ENCODE measurements at places on chromosomes 11 and 22.
A peak's percentile ranks its signal among the peaks of the same experiment; 100 is the strongest.

- no peak for DNase-seq
These were observed 533.1 kb downstream of the ETS1 start for GRCh38 chr11:128053981-128054931.

GRCh38 chr22:41222846-41223507, 17.8 kb downstream of the CHADL start:
- no peak for DNase-seq

DNA sequence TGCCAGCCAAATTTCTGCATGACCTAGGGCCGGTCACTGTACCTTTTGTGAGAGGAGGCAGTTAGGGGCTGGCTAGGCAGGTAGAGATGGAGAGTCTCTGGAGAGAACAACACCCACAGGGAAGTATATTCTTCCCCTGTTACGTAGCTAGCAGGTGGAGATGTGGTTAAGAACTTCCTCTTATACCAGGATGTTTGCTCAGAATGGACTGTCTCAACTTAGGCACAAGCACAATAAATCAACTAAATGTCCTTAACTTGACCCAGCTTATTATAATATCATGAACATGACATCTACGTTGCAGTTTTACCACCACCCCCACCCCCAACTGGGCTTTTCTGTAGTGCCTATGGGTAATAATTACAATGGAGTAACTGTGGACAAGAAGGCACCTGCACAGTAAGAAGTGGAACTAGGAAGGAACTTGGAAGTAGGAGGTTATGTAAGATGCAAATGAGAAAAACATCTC, 60.7 kb upstream of the MPEG1 start:
- DNase-seq: no peak

GRCh38 chr22:39748877-39749276, 144.7 kb downstream of the ENTHD1 start:
- DNase-seq: no peak

DNA sequence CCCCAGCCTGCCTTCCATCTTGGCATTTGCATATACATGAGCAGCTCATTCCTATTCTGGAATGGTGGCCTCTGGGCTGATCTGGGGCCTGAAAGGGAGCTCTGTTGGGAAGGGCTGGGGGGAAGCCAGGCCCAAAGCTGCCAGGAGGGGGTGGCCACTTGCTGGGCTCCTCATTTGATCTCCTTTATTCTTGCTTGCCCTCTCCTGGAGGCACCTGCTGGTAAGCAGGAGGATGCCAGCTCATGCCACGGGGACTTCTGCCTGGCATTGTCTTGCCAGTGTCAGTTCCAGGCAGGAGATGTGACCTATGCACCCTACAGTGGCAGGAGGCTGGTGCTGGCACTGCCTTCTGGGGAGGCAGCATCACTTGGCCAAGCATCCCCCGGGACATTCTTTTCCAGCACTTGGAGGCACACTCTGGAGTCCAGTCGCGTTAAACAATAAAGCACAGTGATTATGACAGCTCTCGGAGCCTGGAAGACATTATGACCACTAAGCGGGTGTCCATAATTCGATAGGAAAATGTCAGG, 128.3 kb downstream of the NTM start:
- no peak for DNase-seq

- no peak for DNase-seq
These were observed 41.3 kb downstream of the NARS2 start for GRCh38 chr11:78533399-78533798.

GRCh38 chr11:44747316-44747715, 20.6 kb downstream of the TSPAN18 start:
- DNase-seq: no peak

- no peak for DNase-seq
These were observed 900.7 kb downstream of the JRKL start for GRCh38 chr11:97290464-97291041.

DNA sequence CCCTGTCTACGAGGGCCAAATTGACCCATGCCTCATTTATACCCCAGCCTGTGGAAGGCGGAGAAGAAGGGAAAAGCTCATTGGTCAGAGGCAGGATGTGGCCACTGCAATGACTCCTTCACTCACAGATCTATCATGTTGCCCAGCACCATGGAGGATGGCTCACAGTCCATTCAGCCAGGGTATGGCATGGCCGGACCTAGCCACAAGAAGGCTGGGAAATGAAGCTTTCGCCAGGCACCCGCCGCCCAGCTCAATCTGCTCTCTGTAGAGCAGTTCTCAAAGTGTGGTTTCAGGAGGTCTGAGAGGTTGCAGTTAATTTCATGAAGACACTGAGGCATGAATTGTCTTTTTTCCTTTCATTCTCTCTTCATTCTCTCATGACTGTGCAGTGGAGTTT, 40.6 kb upstream of the LINC01488 start:
- no peak for DNase-seq

- no peak for DNase-seq
These were observed 673.3 kb downstream of the NTM start for GRCh38 chr11:132043714-132044113.

- DNase-seq: no peak
These were observed 8.2 kb downstream of the C11orf24 start for GRCh38 chr11:68263444-68264035.

GRCh38 chr11:47270331-47271271, 668 bp downstream of the MADD start:
- no peak for DNase-seq

DNA sequence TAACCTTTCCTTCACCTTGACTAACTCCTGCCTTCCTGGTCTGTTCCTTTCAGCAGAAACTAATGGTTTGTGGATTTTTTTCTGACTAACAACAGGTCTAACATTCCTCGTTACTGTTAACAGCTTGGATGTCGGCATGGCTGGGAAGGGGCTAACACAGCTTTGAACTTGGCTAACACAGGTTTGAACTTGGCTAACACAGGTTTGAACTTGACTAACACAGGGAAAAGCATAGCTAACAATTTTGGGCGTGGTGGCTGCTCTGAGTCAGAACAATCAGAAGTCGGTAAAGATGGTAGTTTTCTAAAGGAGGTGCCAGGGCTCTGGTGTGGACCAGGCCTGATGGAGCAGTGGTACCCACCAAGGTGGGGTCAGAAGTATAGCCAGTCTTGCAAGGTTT, 16.1 kb downstream of the MIAT start:
- no peak for DNase-seq

GRCh38 chr11:8095806-8096522, 15.0 kb downstream of the TUB start:
- DNase-seq: no peak

DNA sequence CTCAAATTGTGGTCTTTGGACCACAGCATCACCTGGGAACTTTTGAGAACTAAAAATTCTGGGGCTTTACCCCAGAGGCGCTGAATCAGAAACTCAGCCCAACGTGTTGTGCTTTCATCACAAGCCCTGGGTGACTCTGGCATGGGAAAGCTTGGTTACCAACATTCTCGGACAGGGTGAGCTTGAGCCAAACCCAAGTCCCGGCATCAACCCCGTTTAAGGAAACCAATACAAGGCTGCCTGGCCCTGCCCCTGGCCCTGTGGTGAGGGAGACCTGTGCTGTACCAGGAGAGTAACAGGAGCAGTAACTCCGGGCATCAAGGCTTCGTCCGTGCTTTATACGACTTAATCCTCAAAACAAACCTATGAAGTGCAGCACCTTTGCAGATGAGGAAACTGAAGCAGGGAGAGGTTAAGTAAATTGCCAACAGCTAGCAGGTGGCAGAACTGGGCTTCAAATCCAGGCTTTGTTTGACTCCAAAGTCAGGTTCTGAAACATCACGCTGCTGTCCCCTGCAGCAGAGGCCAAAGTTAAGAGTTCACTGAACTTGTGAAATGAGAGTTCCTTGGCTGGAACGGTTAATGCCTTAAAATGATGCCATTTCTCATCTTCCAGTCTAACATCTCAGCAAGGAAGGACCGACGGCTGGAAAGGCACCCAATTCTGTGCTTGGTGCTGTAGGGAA, 64.1 kb upstream of the BID start:
- DNase-seq: no peak

- DNase-seq: no peak
These were observed 13.2 kb upstream of the ADA2 start for GRCh38 chr22:17232406-17232805.

- peak; percentile 32 for DNase-seq
These were observed 49.0 kb upstream of the AMPD3 start for GRCh38 chr11:10405865-10406592.

GRCh38 chr11:73760679-73761402, at the start of gene RAB6A:
TSS of gene RAB6A (minus strand) at chr11:73761074. CDS start at chr11:73760635, 439 bp downstream.
- peak; percentile 96 for DNase-seq

GRCh38 chr22:28927630-28928029, 44.3 kb downstream of the ZNRF3 start:
- DNase-seq: no peak

DNA sequence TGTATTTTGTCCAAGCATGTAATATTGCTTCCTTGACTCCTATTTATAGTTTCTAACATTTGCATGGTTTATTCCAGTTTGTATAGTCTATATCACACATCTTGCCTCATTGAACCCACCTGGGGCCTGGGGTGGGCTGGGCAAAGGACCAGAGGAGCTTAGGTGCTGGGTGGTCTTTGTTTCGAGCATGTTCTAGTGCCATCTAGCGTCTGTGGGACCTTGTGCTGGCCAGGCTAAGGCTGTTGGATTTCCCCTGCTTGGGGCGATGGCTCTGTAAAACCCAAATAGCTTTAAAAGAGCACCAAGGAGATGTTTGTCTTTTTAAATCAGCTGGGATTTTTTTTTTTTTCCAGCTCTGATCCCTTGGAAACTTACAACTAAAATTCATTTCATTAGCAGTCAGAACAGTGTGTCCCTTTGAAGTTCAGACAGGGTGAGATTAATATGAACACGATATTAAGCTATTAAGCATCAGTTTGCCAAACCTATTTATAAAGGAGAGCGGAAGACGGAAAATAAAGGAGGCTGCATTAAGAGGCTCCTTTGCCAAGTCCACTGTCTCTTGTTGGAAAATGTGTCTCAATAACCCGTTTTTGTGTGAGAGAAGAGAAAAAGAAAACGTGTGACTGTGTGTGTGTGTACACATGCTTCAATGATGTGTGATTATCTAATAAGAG, 157.4 kb downstream of the COMMD9 start:
- DNase-seq: no peak

DNA sequence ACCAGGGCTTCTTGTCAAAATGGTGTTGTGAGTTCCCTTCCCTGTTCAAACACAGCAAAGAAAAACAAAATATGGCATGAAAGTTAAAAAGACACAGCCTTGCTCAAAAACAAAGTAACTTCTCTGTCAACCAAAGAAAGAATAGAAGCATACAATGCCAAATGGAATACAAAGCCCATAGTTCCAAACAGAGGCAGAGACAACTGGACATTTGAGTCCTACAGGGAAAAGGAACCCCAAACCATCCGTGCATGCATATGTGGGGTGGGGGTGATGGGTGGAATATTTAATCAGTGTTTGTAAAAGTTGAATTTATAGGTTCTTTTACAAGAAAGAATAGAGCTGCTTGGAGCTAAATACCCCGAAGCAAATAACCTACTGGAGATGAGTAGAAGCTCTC, 218.7 kb downstream of the FAM76B start:
- DNase-seq: no peak

GRCh38 chr11:109728056-109728455, 306.1 kb downstream of the C11orf87 start:
- DNase-seq: no peak

DNA sequence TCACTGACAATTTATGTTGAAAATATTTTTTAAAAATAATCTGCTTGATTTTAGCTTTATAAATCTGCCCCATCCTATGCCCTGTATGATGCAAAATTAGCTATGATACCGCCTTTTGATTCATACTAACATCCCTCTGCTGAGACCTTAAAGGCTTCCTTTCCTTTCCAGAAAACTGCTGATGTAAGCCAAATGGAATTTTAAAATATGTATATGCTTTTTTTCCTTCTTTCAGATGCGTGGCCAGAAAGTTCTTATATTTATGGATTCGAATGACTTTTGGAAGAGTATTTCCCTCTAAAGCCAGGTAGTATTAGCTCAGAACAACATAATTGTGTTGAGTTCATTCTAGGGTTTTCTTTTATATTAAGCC, 34.5 kb downstream of the SFI1 start:
- DNase-seq: no peak

DNA sequence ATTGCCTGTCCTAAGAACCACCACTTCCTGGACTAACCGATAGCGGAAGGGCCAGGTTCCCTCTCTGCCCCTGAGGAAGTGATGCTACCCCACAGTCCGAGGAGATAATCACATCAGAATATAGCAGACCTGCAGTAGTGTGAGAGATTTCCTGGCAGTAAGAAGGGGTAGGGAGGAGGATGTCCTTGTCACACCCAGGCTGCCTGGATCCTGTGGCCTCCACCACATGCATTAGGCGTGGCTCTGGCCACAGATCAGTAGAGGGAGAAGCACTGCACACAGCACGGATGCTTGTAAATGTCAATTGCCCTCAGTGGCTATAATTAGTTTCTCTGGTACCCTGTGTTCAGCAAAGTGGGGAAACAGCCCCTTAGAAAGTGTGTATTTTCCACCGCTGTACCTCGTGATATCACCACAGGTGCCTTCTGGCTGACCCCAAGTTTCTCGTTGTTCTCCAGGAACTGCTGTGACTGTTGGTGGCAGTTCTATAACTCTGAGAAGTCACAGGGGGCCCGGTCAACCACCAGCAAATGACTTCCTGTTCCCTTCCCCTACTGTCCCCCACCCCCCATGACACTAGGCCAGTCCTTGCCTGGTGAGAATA, 61.8 kb downstream of the UBASH3B start:
- DNase-seq: no peak

DNA sequence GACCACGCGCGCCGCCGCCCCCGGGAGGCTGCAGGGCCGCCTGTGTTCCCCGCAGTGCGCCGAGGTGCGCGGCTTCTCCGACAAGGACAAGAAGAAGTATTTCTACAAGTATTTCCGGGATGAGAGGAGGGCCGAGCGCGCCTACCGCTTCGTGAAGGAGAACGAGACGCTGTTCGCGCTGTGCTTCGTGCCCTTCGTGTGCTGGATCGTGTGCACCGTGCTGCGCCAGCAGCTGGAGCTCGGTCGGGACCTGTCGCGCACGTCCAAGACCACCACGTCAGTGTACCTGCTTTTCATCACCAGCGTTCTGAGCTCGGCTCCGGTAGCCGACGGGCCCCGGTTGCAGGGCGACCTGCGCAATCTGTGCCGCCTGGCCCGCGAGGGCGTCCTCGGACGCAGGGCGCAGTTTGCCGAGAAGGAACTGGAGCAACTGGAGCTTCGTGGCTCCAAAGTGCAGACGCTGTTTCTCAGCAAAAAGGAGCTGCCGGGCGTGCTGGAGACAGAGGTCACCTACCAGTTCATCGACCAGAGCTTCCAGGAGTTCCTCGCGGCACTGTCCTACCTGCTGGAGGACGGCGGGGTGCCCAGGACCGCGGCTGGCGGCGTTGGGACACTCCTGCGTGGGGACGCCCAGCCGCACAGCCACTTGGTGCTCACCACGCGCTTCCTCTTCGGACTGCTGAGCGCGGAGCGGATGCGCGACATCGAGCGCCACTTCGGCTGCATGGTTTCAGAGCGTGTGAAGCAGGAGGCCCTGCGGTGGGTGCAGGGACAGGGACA, 2.7 kb downstream of the NLRP6 start:
- DNase-seq: no peak

DNA sequence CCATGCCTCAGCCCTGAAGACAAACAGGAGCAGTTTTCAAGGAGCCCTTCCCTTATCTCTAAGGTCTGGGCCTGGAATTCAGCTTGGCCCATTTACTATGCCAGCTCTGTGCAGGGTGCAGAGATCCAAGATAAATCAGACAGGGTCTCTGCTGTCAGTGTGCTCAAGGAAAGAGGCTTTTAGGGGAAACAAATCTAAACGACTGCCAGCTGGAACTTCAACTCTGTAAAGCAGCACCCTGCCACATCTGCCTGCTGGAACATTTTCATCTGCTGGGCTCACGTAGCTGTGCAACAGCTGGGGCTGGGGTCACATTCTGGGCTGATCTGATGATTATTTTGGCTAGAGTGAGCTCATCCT, 19.8 kb upstream of the EHF start:
- DNase-seq: no peak

Data from stimulated activated CD4-positive, alpha-beta T cell treated with anti-CD3 and anti-CD28 coated beads, TNF-alpha, amount 100 ng/mL, for 4 hours (primary cell).